A549 treated with CpdA at 1 μM for 4 hours (cell line): ENCODE measurements at places on chromosomes 1 and 21. TPM values are rescaled to one million over a fixed set of nuclear protein-coding genes. Genes with fewer than 3 reads are reported as not detected.

Gene KLHDC8A
- total RNA-seq = 0.22 to 0.79 TPM (median 0.59 TPM) in 5 replicates

Gene C1orf226
- 0.66 to 1.2 TPM (median 0.90 TPM) in 5 replicates for total RNA-seq

Gene OR2T29
- not detected in 5 replicates for total RNA-seq

Gene RPL5
- 1,130 to 1,225 TPM (median 1,169 TPM) in 5 replicates for total RNA-seq

Gene OR2L3
- total RNA-seq = not detected in 5 replicates

Gene SH2D1B
- 0.10 to 0.30 TPM (median 0.15 TPM) in 5 replicates for total RNA-seq

Gene SERINC2
- 16.5 to 28.9 TPM (median 27.1 TPM) in 5 replicates for total RNA-seq

Gene COL6A1
- 17.3 to 23.5 TPM (median 20.7 TPM) in 5 replicates for total RNA-seq

Gene MSH4
- total RNA-seq = 0.01 TPM in 1 of 5 replicates, not detected in the others

Gene MRPL37
- total RNA-seq = 73.8 to 99.8 TPM (median 94.7 TPM) in 5 replicates

Gene KISS1
- 0.21 to 1.0 TPM (median 0.61 TPM) in 4 of 5 replicates, not detected in the other for total RNA-seq

Gene ADAMTSL4
- 2.2 to 3.3 TPM (median 3.0 TPM) in 5 replicates for total RNA-seq

Gene SH2D2A
- total RNA-seq = 3.6 to 5.2 TPM (median 4.1 TPM) in 5 replicates

Gene DNM3
- 0.51 to 0.87 TPM (median 0.67 TPM) in 5 replicates for total RNA-seq

Gene SH3GLB1
- 33.7 to 36.6 TPM (median 36.0 TPM) in 5 replicates for total RNA-seq

Gene RNU11
- total RNA-seq = not detected in 5 replicates

Gene LRRC71
- 0.15 to 0.24 TPM (median 0.17 TPM) in 4 of 5 replicates, not detected in the other for total RNA-seq

Gene PTAFR
- total RNA-seq = 0.25 to 0.57 TPM (median 0.33 TPM) in 5 replicates

Gene TRIM67
- total RNA-seq = 0.16 to 0.28 TPM (median 0.21 TPM) in 5 replicates

Gene ZMYND12
- total RNA-seq = 0.29 to 0.57 TPM (median 0.38 TPM) in 5 replicates

Gene KPRP
- not detected in 5 replicates for total RNA-seq

Gene MFSD2A
- 4.2 to 4.8 TPM (median 4.7 TPM) in 5 replicates for total RNA-seq

Gene LCE3D
- 0.34 to 0.80 TPM (median 0.59 TPM) in 5 replicates for total RNA-seq

Gene CAMK2N1
- total RNA-seq = 35.3 to 46.7 TPM (median 38.9 TPM) in 5 replicates

Gene NCF2
- 1.9 to 3.2 TPM (median 2.3 TPM) in 5 replicates for total RNA-seq

Gene IARS2
- 91.1 to 135 TPM (median 105 TPM) in 5 replicates for total RNA-seq
